ENCODE measurements at places on chromosomes 16 and 17.

DNA sequence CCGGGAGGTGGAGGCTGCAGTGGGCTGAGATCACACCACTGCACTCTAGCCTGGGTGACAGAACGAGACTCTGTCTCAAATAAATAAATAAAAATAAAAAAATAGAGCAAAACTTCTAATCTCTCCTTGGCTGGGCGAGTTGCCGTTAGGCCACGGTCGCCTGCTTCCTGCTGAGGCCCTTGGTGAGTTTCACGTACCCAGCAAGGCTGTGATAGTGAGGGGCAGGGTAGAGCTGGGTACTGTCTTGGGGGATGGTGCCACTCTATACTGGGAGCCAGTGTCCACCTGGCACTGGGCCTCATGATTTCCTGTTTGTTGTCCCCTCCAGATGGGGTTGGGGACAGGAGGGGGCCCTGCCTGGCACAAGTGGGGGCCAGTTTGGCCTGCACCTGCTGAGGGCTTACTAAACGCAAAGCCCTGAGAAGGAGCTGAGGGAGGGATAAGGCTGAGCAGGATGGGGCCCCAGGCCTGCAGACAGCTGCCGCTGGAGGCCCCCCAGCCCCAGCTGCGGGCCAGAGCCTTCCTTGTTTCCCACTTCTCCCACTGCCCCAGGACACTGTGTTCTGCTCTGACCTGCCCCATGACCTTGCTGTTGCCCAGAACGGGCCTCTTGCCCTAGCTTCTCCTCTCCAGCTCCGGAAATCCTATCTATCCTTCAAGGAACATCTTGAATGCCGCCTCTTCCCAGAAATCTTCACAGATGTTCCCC is 25.4 kb downstream of the GJD3 start:
- no peak for DNase-seq

GRCh38 chr16:10242916-10243315 is 60.7 kb upstream of the GRIN2A start:
- no peak for DNase-seq

- DNase-seq: no peak
Observed at GRCh38 chr16:30946671-30947540, 2.0 kb upstream of the ORAI3 start.

DNA sequence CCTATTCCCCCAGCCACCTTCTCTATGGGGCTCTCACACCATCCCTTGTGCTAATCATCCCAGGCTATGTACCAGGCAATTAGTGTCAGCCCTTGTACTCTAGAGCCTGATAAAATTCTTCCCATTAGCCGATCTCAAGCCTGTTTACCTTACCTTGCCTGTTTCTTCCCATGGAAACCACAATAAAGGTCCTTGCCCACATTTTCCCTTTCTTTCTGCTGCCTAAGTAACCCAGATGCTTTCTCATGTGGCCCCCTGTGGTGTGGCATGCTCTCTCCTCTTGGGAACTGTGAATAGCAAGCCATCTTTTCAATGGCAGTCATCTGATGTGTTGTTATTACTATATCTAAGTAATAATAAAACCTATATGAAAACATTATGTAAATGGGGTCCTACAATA is 265.8 kb upstream of the ELAC2 start:
- DNase-seq: no peak

GRCh38 chr16:53827741-53828140 is 123.8 kb downstream of the FTO start:
- DNase-seq: no peak

- DNase-seq: no peak
Observed at GRCh38 chr17:59223813-59224212, 3.5 kb downstream of the GDPD1 start.

GRCh38 chr16:83994087-83994486 is 26.0 kb downstream of the NECAB2 start:
- DNase-seq: no peak

DNA sequence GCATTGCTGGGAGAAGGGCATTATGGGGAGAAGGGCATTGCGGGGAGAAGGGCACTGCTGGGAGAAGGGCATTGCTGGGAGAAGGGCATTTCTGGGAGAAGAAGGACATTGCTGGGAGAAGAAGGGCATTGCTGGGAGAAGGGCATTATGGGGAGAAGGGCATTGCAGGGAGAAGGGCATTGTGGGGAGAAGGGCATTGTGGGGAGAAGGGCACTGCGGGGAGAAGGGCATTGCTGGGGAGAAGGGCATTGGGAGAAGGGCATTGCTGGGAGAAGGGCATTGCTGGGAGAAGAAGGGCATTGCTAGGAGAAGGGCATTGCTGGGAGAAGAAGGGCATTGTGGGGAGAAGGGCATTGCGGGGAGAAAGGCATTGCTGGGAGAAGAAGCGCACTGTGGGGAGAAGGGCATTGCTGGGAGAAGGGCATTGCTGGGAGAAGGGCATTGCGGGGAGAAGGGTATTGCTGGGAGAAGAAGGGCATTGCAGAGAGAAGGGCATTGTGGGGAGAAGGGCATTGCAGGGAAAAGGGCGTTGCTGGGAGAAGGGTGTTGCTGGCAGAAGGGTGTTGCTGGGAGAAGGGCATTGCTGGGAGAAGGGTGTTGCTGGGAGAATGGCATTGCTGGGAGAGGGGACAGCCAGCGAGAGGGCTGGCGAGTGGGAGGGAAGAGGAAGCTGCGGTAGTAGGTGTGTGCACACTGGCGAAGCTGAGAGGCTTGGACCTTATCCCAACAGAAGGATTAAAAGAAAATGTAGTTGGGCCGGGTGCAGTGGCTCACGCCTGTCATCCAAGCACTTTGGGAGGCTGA is 4.6 kb upstream of the PYDC1 start:
- no peak for DNase-seq

GRCh38 chr16:22181426-22181825 is 19.1 kb downstream of the SDR42E2 start:
- no peak for DNase-seq

DNA sequence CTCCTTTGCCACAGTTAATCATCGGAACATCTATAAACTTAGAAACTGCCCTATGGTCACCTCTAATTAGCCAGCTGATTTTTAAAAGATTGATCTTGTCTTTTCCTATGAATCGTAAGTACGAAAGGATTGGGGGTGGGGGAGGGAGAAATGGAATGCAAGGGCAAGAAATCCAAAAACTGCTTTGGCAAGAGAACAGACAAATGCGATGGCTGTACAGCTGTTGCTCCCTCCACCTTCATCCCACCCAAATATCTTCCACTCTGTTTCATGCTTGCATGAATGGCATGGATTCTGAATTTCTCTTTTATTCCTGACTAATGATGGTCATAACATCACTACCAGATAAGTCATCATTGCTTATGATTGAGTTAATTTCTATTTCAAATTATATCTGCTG is 165.7 kb downstream of the STX8 start:
- DNase-seq: no peak

GRCh38 chr17:69854225-69854780 is 220.7 kb upstream of the KCNJ16 start:
- no peak for DNase-seq

GRCh38 chr17:66650544-66650877 is 184.4 kb upstream of the CACNG5 start:
- no peak for DNase-seq

GRCh38 chr17:31738488-31738887 is 120.6 kb downstream of the COPRS start:
- no peak for DNase-seq

DNA sequence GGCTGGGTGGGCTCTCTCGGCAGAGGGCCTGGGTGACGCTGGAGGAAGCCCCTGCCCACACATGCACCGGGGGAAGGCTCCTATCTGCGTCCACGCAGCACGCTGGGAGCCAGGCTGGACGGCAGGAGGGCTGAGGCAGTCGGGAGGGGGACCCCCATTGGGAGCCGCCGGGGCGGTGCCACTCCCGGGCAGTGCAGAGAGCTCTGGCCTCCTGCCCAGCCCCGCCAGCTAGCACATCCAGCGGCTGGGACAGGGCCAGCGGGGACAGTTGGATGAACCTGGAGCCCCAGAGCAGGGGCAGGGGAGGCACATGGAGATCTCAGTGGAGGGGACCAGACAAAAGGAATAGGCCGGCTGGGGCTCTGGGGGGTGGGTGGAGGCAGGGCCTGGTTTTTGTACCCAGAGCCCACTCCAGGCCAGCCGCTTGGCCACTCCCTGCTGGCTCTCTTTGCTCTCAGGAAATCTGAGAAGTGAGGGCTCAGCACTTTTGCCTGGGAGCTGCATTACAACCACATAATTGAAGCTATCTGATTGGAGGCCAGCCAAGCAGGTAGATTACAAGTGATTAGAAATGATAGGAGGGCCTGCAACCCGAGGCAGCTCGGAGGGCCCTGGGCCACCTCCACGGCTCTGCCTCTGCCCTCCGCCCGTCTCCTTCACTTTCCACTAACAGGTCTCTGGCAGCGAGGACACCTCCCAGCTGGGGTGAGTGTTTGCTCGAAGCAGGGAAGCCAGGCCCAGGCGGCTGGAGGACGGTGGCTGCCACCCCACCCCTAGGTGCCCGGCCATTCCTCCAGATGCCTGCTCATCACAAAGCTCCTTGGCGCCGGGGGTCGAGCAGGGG is 40.1 kb downstream of the ENGASE start:
- no peak for DNase-seq

All from pulmonary artery endothelial cell (primary cell).